NCI-H524 (cell line): ENCODE measurements at places on chromosomes 4 and X.

- no peak for DNase-seq
Observed at GRCh38 chr4:88672987-88673386, 24.6 kb downstream of the NAP1L5 start.

DNA sequence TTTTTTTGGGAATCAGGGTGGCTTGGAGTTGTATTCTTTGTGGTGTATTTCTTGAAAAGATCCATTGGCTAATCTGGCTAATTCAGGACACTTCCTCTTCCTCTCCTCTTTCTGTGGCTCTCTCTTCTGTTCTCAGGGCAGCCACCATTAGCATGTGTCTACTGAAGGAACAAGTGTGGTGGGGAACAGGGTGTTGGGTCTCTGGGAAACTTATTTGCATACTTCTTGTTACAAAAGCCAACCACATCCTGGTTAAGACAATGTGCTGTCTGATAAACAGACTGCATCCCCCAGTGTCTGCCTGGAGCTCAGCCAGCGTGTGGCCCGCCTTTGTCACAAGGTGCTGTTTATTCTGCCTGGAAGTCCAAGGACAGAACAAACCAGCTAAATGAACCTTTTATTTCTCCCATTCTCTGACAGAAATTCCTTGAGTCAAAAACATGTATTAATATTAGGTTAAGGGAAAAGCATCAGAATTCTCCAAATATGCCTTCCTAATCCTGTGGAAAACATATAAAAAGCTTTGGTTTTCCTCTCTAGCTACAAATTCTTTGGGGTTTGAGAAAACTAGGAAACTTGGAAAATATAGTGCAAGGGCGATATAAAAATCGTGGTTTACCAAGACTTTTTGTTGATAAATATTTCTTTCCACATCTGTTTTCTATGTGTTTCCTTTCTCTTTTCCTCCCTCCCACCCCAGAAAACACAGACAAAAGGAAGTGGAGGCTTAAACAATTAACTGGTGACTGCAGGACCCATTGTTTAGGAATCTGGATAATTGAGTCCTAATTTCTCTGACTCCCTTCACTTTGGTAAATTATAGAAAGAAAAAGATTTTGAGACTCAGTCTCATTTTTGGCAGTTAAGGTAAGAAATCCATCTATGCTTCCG lies 203.6 kb downstream of the SPRY1 start:
- no peak for DNase-seq

GRCh38 chr4:109432696-109433095 lies 919 bp upstream of the SEC24B start:
- DNase-seq: no peak

- no peak for DNase-seq
Observed at GRCh38 chr4:12636191-12636590, 847.9 kb downstream of the RAB28 start.

GRCh38 chr4:18007625-18008024 lies 13.9 kb downstream of the LCORL start:
- DNase-seq: no peak

GRCh38 chrX:3550160-3550751 lies 163.2 kb downstream of the PRKX start:
- DNase-seq: peak; percentile 42

DNA sequence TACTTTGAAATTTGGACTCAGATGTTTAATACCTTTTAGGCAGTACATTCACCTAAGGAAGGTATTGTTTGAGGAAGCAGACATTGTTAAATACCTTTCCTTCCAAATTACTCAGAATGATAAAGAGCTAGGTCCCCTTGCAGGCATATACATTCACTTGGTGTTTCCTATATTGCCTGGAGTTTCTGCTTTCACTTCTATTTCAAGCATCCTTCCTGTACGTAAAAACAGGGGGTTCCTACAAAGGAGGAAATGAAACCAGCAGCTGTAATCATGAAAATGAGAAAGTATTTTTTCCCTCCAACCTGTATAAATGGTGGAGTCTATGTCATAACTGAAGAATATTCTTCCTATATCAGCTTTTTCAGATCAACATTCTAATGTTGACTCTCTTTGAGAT lies 90.4 kb upstream of the RASGEF1B start:
- no peak for DNase-seq

GRCh38 chrX:71533851-71534561 lies 1.1 kb downstream of the OGT start:
- peak; percentile 55 for DNase-seq

GRCh38 chr4:106796876-106797275 lies 239.2 kb downstream of the DKK2 start:
- DNase-seq: no peak

GRCh38 chr4:95546866-95547714 lies 1.7 kb downstream of the UNC5C start:
- DNase-seq: peak; percentile 31

GRCh38 chr4:38805530-38806145 lies 1.0 kb upstream of the TLR1 start:
- DNase-seq: no peak

DNA sequence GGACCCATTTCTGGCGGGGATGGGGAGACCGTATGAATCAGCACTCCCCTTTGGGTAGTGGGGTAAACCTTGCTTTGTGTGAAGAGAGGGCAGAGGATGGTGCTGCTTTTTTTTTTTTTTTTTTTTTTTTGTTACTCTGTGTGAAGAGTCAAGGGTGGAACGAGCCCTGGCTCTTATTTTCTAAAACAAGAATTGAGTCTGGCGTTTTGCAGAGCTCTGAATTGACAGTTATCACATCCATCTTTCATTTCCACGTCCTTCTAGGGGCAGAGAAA lies 1.2 kb downstream of the SLAIN2 start:
- no peak for DNase-seq

DNA sequence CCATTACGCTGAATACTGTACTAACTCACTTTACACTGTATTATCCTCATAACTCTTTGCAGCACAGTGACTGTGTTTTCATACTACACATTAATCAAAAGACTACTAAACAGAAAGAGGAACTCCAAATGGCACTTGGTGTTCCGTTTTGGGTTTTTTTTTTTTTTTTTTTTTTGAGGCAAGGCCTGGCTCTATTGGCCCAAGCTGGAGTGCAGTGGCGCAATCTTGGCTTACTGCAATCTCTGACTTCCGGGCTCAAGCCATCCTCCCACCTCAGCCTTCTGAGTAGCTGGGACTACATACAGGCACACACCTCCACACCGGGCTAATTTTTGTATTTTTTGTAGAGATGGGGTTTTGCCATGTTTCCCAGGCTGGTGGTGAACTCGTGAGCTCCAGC lies 10.7 kb downstream of the KLHL8 start:
- no peak for DNase-seq

DNA sequence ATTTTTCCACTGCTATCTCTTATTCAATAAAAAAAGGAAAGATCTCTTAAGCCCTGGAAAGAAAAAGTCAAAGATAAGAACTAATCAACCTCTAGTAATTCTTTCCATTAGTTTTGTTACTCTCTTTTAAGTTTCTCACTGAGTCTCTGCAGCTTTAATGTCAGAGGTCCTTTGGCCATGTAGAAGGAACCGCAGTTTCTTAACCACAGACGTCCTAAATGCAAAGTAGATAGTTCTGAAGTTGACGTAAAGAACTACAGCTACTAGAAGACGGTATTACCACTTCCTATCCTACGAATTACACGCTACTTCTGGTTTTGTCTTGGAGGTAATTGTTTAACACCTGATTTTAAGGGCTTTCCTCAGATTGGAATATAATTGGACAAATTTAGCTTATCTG lies 325.9 kb downstream of the ANKRD50 start:
- no peak for DNase-seq

- DNase-seq: no peak
Observed at GRCh38 chr4:25911356-25911755, 2.7 kb upstream of the SMIM20 start.
